ENCODE measurements at places on chromosomes 1 and 21.
A peak's percentile ranks its signal among the peaks of the same experiment; 100 is the strongest.

DNA sequence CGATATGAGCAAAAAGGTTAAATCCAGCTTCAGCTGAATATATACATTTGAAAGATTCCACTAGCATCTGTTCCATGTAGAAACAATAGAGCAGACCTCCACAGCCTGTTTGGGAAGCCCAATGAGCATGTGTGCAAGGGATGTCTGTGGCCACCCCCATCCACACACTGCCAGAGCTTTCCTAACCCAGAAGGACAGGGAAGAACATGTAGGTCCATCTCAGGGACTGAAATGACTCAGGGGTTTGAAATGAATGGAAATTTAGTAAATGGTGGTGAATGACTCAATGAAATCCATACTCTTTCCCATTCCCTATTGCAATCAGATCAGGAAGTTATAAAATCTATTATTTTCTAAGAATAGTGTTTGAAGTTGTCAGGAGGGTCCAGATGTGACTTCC lies 397.2 kb downstream of the DUSP10 start:
- no peak for DNase-seq

DNA sequence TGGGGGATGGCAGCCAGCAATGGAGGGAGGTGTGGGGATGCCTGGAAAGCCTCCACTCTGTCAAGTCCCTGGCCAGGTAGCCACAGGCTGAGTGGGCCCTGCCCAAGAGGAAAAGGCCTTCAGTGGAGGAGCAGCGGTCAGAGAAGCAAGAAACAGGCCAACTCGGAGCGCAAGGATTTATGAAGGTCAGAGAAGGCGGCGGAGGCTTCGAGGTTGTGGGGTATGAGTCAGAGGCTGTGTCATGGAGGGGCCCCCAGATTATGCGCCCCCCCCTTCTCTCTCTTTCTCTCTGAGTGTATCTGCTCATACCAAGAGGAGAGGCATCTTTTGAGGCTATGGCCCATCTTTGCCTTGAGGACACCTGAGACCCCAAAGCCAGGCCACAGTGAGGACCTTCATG lies 99.5 kb downstream of the CASZ1 start:
- no peak for DNase-seq

- DNase-seq: no peak
These were observed 122.2 kb downstream of the PATJ start for GRCh38 chr1:61864489-61864888.

DNA sequence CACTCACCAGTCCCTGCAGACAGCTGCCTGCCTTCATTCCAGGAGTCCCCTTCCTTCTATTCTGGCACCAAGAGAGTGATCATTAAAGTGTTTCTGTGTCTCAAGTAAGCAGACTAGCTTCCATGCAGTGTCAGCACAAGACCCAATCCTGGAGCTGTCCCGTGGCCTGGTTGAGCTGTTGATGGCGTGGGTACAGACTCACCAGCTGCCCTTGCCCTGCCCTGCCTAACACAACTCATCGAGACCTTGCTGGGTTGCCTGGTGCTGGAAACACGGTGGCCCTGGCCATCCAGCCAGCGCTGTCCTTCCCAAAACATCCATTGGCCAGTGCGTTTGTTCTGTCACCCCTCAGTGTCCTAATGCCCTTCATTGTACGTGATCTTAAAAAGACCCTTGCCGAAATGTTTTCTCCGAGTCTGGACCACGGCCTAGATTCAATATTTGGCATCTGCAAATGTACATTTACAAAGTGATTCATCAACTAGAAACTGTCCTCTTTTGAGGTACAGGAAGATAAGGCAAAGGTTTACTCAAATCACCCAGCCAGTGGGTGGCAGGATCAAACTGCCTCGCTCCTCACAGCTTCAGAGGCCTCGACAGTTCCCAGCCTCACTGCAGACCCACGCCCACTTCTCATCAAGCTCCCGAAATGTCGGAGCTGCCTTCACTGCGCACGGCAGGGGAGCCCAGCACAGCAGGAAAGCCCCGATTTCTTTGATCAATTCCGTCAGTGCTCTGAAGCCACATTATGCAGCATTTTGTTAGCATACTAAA lies 494.2 kb downstream of the KIF26B start:
- no peak for DNase-seq

DNA sequence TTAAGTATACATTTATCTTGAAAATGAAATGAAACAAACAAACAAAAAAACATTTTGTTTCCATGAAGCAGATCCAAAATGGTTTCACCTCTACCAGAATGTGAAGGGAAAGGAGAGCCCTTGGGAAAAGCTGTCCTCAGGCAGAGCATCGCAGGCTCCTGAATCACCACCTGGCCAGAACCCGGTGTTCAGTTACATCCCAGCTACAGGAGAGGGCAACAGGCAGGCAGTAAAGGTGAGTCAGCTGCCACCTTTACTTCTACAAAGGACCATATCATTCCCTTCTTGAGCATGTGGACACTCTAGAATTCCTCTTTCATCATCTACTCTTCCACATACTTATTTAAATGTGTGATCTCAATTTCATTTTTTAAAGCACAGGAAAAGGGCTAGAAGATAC lies 151.2 kb downstream of the PIGK start:
- DNase-seq: no peak

DNA sequence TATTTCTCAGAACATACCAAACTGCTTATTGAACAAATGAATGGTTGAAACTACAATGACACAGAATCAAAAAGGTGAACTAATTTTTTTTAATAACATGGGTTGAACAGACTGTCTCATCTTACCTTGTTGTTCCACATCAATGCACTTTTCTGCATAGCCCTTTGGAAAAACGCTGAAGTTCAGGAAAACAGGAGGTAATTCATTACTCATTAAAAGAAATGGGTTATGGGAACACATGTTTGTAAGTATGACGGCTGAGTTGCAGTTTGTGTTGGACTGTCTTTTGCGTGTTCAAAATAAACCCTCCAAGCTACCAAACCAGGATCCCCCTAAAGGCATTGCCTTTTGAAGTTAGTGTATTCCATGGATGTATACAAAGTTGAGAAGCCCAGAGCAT lies 514.9 kb upstream of the PKN2 start:
- no peak for DNase-seq

DNA sequence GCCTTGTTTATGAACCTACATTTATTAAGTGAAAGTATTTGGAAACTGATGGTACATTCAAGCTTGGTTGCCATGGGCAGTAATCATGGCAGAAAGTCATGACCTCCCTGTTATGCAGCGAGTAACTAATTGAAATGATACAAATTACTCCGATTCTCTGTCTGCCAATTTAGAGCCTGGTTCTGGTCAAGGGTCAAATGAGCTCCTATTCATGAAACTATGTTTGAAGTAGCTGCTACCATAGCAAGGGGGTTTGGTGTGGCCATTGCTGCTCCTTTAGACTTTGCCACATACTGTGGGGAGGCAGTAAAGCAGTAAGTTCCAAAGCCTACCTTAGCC lies 187.2 kb upstream of the FOXD3 start:
- DNase-seq: no peak

- DNase-seq: no peak
These were observed 10.0 kb downstream of the PTPRF start for GRCh38 chr1:43540653-43541071.

- DNase-seq: no peak
These were observed 39.7 kb upstream of the CHODL start for GRCh38 chr21:18204931-18205330.

- no peak for DNase-seq
These were observed 283.1 kb downstream of the LMX1A start for GRCh38 chr1:165073185-165074007.

- no peak for DNase-seq
These were observed 24.7 kb downstream of the CLIC4 start for GRCh38 chr1:24769656-24770651.

- no peak for DNase-seq
These were observed 5.2 kb downstream of the LEPR start for GRCh38 chr1:65425697-65426096.

DNA sequence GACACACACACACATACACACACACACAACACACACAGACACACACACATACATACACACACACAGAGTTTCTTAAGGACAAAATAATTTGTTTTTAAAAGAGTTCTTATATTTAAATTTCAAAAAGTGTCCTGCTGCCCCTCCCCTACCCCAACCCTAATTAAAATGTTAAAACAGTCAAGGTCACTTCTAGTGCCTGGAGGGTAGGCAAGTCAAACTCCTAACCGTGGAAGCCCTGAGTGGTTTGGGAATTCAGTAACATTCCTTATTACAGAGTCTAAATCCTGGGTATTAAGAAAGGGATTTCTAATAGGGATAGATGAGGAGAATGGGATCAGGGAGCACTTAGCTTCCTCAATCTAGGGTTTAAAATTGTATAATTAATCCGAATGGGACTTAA lies 403.6 kb upstream of the NFIA start:
- DNase-seq: no peak

DNA sequence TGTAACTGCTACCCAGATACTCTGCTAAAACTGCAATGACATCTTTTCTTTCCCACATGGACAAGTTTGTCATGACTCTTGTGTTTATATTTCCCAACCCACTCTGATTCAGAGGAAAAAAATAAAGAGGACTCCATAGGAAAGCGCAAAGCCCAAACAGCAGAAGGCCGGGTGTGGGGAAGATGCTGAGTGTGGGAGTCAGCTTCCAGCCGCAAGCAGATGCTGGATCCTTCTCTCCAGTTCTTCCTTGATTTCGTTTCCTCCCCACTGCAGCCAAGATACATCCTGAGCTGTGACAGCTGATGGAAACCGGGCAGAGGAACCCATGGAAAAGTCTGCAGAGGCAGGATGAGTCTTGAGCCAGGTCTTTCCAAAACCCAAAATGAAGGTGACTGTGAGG lies 498.2 kb downstream of the PLPP3 start:
- no peak for DNase-seq

DNA sequence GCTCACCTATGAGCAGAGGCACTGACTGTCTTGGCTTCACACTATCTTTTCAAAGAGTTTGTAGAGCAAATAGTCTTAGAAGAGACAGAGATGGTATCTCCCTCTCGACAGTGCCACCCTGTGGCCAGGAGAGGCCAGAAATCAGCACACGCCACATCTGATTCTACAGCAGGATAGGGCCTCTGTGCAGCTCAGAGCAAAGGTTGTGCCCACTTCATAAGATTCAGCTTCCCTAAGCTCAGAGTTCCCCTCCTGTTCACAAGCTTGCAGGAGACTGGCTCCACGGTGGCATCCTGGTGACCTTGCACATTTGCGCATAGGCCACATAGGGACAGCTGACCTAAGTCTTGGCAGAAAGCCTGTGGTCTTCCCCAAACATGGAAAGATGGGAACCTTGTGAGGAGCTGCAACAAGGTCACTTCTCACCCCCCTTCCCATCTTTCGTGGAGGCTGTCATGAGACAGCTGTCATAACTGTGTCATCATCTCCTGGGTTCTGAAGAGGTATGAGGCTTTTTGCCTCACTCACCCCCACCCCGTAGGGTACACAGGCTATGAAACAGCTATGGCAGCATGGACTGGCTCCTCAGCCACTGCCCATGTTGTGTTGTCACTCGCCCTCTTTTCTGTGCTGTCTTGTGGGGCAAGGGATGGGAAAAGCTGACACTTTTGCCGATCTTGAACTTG lies 3.0 kb downstream of the ITLN2 start:
- peak; percentile 69 for DNase-seq

GRCh38 chr1:94862718-94863117 lies 42.6 kb downstream of the SLC44A3 start:
- no peak for DNase-seq

DNA sequence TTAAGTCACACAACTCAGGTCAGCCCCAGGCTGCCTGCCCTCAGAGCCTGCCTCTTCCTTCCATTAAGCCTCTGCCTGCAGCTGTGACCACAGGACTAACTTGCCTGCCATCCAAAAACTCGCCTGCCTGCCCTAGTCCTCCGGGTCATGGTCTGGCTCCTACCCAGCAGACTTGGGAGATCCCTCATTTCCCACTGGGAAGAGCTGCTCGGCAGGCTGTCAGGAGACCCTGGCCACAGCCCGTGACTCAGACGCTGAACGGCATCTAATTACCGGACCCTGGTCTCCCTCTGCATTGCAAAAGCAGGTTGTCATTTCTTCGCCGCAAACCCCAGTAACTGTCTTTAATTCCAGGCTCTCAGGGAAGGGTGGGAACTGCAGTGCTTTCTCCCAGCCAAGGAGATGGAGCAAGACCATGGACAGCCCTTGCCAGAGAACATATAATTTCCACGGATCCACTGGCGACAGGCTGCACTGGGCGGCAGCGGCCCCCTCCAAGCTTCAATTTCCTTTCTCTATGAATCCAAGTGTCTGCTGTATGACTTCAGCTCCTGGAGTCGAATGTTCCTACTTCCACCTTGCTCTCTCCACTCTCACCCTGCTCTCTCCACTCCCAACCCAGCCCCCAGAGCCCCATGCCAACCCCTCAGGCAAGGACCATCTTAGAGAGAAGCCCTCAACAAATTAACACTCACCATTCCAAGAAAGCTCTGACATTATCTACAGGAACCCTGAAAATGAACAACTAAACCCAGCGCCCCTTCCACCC lies 20.4 kb downstream of the OLFML2B start:
- DNase-seq: no peak

DNA sequence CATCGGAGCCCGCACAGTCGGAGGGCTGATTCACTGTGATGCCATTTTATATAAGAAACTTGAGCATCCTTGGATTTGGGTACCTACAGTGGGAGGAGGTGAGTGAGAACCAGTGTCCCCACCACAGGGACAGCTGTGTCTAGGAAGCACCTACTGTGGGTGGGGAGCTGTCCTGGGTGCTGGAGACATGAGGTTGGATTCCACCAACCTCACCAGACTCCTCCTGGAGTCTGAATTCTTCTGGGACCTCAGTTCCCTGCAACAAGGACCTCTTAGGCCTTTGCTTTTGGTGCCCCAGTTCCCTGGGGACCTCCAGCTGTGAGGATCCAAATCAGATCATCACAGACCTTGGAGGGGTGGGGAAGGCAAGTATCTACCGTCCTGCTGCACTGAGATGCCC lies 188.8 kb downstream of the PRDM16 start:
- DNase-seq: no peak

GRCh38 chr1:233664253-233664652 lies 50.3 kb downstream of the KCNK1 start:
- no peak for DNase-seq

DNA sequence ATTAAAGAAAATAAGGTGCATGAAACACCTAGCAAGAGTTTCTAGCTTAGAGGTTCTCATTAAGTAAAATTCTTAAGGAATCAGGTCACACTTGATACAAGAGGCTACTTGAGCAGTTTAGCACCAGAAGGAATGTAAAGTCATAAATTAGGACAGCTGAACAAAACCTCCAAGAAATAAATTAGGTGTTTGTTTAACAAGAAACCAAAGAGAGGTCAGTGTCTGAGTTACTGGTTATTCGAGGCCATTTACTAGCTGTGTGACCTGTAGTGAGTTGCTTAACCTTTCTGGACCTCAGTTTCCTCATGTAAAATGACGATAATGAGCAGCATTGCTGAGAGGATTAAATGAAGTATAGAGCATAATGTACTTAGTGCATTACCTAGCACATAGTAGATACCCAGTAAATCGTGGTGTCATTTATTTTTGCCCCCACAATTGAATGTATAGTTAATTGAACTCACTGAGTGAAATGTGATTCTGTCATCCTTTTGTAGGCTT lies 908 bp upstream of the ELK4 start:
- no peak for DNase-seq

- DNase-seq: no peak
These were observed 197.4 kb downstream of the FGGY start for GRCh38 chr1:59494145-59494833.

- DNase-seq: no peak
These were observed 49.4 kb downstream of the CAPN9 start for GRCh38 chr1:230796626-230797025.

- no peak for DNase-seq
These were observed 189.4 kb upstream of the FGGY start for GRCh38 chr1:59107516-59107915.
